Head of caudate nucleus (tissue), 42 donors: ENCODE measurements at places on chromosomes 1 and 21.
A peak's percentile ranks its signal among the peaks of the same experiment; 100 is the strongest.

DNA sequence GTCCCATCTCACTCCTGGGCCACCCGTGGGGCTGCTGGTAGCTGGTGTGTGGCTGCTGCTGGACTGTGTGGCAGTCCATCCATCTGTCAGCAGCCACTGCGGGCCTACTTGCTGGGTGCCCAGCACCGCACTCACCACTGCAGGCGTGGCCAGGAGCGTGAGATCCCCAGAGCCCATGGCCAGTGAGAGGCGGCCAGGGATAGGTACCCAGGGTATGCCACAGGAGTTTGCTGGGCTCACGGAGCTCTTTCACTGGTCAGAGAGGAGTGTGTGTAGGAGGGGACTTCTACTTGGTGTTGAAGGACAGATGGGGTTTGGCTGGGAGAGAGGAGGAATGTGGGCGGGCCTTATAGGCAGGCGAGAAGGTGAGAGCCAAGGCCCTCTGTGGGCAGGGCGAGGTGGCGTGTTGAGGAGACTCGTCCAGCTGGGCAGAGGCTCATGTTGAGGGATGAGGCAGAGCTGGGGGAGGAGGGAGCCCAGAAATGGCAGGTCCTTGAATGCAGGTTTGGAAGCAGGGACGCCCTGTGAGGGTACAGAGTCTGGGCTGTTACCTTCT lies 15.0 kb downstream of the QSOX1 start:
- no peak for DNase-seq

DNA sequence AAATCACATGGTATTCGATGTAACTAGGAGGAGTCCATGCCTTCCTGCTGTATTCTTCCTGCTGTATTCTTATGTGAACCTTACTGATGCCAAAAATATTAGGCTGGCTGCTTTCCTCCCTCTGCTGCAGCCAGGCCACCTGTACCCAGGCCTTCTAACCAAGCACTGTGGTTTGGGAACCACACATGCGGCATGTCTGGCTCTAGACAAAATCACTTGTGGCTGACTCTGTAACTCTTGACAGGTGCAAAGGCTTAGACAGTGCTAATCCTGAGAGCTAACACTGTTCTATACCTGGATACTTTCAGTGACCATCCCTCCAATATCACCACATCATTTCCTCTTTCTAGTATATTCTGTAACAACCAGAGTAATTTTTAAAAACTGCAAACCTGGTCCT lies 67.7 kb downstream of the PCP4 start:
- no peak for DNase-seq

- DNase-seq, result no peak
These were observed 5.9 kb upstream of the BCAR3 start for GRCh38 chr1:93687542-93687941.

- no peak for DNase-seq
These were observed 501 bp upstream of the DNAJC6 start for GRCh38 chr1:65308781-65309303.

GRCh38 chr1:5455651-5456050 lies 536.6 kb downstream of the NPHP4 start:
- no peak for DNase-seq

- no peak for DNase-seq
These were observed 27.5 kb downstream of the PRKAA2 start for GRCh38 chr1:56672579-56672978.

DNA sequence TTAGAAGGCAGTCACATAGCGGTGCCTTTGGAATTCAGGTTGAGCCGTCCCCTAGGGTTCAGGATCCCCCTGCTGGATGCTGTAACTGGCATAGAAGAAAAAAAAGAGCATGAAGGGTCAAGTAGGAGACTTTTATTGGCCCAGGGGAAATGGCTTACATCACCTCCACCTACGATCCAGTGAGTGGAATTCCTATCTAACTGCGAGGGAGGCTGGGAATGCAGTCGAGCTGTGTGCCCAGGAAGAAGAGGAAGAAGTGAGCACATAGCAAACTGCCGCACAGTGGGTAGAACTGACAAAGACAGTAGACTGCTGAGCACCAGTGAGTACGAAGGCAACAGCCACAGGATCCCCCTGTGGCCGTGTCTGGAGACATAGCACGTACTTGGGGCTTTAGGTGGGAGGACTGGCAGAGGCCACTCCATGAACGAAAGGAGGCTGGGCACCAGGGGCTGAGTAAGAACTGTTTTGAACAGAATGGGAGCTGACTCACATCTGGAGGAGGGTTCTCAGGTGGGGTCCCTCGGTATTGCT lies 79.2 kb downstream of the RNF220 start:
- DNase-seq, result no peak

DNA sequence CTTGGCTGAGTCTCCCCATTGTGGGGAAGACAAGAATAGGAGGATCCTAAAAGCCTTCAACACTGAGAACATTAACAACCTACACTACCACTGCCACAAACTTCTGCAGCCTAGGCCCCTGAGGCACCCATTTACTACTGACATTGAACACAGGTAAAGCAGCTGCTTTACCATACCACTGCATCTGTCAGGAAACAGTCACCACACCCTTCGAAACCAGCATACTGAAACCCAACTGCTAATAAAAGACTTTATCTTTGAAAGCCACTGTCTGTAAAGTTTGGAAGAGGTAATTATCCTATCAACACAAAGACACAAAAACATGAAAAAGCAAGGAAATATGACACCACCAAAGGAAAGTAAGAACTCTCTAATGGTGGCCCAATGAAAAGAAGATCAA lies 7.4 kb downstream of the IFNAR1 start:
- no peak for DNase-seq

DNA sequence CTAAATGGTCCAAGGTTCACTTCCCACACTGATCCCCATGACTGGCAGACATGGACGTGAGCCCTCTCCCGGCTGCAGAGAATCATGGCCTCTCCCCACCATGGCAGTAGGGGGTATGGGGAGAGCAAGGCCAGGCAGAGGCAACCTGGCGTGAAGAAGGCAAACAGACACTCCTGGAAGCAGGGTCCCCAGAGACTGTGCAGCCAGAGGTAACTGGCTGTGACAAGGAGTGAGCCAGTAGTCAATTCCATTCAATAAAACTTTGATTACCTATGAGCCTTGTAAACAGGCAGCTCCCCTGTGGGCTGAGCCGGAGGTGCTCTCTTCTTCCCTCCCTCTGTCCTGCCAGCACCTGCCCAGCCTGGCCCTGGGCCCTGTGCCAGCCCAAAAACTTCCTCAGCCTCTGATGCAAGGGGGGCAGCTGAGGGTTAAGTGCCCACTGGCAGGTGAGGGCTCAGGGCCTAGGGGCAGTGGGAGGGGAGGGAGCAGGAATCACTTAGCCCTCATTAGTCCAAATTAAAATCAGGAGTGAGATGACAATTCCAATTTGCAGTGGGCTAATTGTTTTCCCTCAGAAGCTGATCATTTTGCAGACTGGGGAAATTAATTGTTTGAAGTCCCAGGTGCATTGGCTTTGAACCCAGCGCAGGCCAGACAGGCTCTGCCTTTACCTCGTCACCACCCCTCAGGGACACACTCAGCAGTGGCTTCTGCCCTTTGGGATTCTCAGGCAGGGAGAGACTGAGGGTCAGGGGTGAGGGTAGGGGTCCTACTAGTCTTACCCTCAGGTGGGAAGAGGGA lies 35.6 kb downstream of the LRRN2 start:
- DNase-seq, result no peak

DNA sequence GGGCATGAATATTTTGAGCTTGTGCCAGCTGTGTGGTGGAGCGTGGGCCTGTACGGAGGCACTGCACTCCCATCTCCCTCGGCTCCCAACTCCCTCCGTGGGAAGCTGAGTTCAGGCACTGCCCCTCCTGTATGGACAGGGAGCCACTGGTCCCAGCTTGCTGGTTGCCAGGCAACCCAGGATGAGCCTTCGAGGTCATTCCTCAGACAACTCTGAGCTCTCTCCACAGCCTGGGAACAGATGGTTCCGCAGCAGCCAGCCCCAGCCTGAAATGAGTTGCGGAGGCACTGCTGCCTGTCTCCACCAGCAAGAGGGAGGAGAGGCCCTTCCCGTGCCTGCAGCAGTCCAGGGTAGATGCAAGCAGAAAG lies 58.4 kb upstream of the TENT5B start:
- peak; percentile 7 for DNase-seq
